ENCODE measurements at places on chromosomes 4 and X.

DNA sequence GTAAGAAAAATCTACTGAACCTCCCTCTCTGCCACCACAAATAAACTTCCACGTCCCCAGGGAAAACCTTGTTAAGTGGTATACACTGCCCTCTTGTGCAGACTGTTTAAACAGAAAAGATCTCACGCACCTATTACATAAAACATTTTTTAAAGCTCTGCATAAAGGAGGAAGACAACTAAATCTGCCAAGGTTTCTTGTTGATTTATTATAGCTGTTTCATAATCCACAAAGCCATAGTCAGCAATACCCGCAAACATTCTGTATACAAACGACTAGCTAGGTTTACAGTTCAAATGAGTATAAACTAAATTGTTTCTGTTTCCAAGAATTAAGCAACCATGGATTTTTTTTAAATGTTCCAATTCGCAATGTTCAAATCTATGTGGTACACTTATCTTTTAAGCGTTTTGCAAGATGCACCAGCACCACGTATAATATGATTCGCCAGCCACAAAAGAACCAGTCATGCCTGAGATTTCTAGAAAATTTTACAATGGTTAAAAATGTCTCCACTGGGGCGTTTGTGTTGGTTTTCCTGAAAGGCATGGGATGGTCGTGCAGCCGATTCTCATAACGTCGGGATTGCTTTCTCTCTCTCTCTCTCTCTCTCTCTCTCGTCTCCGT is 164.6 kb downstream of the PRKX start:
- DNase-seq: peak; percentile 58

GRCh38 chrX:105645667-105646357 is 176.5 kb upstream of the NRK start:
- no peak for DNase-seq

DNA sequence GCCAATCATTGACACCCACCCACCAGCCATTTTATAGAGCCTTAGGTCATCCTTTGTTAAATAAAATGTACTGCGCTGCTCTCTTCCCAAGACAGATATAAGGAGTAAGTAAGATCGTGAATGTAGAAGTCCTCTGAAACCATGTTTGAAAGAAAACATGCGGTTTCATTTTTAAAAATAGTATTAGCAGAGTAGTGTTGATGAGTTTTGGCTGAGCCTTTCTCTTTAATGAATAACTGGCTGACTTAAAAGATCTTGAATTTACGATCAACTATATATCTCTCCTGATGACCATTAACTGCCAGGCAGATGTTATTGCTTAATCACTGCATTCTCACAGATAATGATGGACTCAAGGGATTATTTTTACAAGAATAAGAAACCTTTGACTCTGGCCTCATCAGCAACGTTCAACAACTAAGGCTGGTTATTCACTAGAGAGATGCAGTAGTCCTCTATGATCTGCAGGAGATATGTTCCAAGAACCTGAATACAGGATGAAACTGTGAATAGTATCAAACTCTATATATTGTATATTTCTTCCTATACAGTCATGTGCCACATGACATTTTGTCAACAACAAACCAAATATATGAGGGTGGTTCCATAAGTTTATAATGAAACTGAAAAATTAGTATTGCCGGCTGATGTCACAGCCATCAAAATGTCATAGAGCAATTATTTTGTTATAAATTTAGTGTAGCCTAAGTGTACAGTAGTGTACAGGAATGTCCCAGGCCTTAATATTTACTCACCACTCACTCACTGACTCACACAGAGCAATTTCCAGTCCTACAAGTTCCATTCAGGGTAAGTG is 80.8 kb downstream of the FAM13A start:
- no peak for DNase-seq

- DNase-seq: no peak
Measured at GRCh38 chr4:84917086-84917821, 49.2 kb downstream of the WDFY3 start.

GRCh38 chrX:13046141-13046855 is 1.9 kb upstream of the FAM9C start:
- no peak for DNase-seq

Measured in A549 (cell line).